ENCODE measurements at places on chromosomes 1 and 21. TPM values are rescaled to one million over a fixed set of nuclear protein-coding genes. Genes with fewer than 3 reads are reported as not detected.

DNA sequence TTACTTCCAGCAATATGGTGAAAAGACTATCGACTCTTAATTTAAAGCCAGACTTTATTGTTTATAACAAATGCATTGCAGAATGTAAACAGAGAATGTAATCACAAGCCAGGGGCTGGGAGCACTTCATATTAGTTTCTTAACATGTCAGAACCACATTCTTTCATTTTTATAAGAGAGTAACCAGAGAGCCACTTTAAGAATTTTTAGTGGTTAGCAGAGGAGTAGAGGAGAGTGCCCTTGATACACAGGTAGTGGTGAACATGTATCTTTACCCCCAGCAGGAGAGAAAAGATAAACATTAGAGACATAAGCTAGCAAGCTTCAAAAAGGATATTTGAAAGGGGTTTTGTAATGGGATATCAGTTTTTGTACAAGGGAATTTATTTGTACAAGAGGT, 11.1 kb downstream of the AMY2B start:
- H3K4me3 ChIP-seq, result no peak overlapping the region
- H3K4me1 ChIP-seq, result no peaks in the 10 kb centered on the region
- H3K27ac ChIP-seq, result no peak overlapping the region
- peaks cover 7% of the 10 kb centered on the region for H3K36me3 ChIP-seq
- H3K27me3 ChIP-seq, result no peaks in the 10 kb centered on the region
- no peak for DNase-seq

DNA sequence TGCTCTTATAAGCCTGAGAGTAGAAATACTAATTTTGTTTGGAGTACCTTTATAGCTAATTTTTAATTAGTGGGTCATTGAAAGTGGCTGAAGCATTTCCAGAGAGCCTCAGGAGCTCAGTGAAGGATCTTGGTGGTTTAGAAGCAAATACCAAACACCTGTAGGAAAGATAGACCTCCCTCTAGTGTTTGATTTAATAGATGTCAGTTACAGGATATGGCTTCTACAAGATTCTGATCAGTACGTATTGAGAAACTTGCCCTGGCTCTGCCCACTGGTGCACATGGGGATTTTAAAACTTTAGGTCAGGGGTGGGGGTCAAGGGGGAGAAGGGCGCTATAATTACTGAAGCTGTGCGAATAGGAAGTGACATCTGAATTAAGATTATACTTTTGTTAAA, 122.2 kb downstream of the POU2F1 start:
- no peak overlapping the region for H3K4me3 ChIP-seq
- no peak for DNase-seq
- H3K27ac ChIP-seq, result no peak overlapping the region
- H3K36me3 ChIP-seq, result no peaks in the 10 kb centered on the region
- no peaks in the 10 kb centered on the region for H3K27me3 ChIP-seq

GRCh38 chr1:170670802-170671628, 7.1 kb downstream of the PRRX1 start:
- DNase-seq, result peak; percentile 76
- H3K27ac ChIP-seq, result no peak overlapping the region
- peaks cover 70% of the 10 kb centered on the region for H3K27me3 ChIP-seq
- peak overlapping the region; percentile 10 for H3K4me3 ChIP-seq

- H3K27me3 ChIP-seq, result no peaks in the 10 kb centered on the region
- no peaks in the 10 kb centered on the region for H3K4me1 ChIP-seq
- DNase-seq, result no peak
- H3K27ac ChIP-seq, result no peak overlapping the region
- H3K4me3 ChIP-seq, result no peak overlapping the region
Observed at GRCh38 chr1:207987164-207987563, 76.2 kb upstream of the CD34 start.

HES4 gene
- total RNA-seq, result 26.8 TPM

ARID1A gene
- total RNA-seq, result 64.3 TPM

DNA sequence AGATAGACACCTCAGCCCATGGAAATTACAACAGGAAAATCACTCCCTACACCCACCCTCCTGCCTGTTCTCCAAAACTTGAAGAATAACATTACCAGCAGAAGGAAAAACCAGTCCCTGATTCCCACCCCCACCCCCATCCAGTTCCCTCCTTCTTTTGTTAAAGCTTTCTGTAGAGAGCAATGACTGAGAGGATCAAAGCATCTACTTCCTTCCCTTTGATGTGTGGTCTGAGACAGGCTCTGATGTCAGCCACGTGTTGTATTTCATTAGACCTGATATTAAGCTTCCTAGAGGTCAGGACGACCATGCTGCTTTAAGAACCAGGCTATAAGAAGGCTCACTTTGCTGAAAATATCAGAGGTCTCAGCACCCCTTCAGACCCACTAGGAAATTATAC, 73.9 kb upstream of the HAO2 start:
- H3K27ac ChIP-seq, result no peak overlapping the region
- no peak for DNase-seq
- H3K4me1 ChIP-seq, result no peaks in the 10 kb centered on the region
- no peaks in the 10 kb centered on the region for H3K36me3 ChIP-seq
- H3K4me3 ChIP-seq, result no peak overlapping the region
- H3K27me3 ChIP-seq, result no peaks in the 10 kb centered on the region

NPHP4 gene
- total RNA-seq, result 14.6 TPM

DNA sequence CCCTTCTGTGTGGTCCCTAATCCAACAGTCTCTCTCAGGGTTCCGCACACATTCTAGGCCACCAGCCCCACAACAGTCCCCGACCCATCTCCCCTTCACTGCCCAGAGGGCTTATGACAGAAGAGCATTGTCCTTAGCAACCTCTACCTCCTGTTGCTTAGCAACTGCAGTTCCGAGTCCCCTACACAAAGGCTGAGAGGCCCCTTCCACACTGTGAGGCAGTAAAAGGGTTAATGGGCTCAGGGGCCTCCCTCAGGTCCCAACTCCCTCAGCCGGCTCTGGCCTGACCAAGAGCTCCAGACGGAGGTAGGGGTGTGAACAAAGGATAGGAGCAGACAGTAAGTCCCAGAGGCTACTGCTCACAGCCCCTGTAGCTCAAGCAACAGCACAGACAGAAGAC, 4.3 kb downstream of the IGSF9 start:
- peaks cover 13% of the 10 kb centered on the region for H3K4me1 ChIP-seq
- H3K27me3 ChIP-seq, result peaks cover 8% of the 10 kb centered on the region
- no peak overlapping the region for H3K27ac ChIP-seq
- DNase-seq, result peak; percentile 33
- H3K4me3 ChIP-seq, result no peak overlapping the region
- no peaks in the 10 kb centered on the region for H3K36me3 ChIP-seq

DNA sequence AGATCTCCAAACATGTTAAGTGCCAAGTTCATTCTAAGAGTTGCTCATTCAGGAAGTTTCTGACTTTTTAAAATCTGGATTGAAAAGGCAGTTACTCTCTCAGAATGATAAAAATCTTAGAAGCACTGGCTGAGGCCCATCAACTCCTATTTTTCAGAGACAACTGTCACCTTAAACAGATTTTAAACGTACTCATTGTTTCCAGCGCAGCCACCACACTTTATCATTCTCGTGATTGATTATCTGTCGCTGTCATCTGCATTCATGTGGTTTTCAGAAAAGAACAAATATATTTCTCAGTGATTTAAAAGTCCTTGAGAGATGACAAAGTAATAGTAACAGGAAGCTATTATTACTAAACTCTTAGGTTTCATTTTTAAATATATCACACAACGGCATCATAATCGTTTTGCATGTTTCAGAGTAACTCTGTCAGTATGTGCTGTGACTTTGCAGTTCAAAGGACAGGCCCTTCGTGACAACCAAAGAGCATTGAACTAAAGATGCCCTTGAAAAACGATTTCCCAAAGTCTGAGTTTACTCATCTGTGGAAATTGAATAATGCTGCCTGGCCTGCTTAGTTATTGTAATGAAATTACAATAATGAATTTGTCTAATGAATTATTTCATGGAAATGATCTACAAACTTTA, 14.9 kb upstream of the KCNK1 start:
- no peak overlapping the region for H3K4me3 ChIP-seq
- no peaks in the 10 kb centered on the region for H3K4me1 ChIP-seq
- no peak overlapping the region for H3K27ac ChIP-seq
- no peak for DNase-seq

DNA sequence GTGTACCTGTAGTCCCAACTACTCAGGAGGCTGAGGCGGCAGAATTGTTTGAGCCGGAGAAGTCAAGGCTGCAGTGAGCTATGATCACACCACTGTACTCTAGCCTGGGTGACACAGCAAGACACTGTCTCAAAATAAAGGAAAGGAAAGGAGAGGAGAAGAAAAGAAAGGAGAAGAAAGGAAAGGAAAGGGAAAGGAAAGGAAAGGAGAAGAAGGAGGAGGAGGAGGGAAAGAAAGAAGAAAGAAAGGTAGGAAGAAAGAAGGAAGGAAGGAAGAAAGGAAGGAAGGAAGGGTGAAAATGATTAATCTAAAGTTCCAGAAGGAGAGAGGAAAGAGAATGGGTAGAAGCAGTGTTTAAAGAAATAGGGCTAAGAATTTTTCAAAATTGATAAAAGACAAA, 12.2 kb downstream of the SPOCD1 start:
- no peak overlapping the region for H3K4me3 ChIP-seq
- no peak overlapping the region for H3K27ac ChIP-seq
- H3K27me3 ChIP-seq, result peaks cover 5% of the 10 kb centered on the region
- no peaks in the 10 kb centered on the region for H3K36me3 ChIP-seq
- no peaks in the 10 kb centered on the region for H3K4me1 ChIP-seq

- H3K27me3 ChIP-seq, result no peaks in the 10 kb centered on the region
- H3K36me3 ChIP-seq, result no peaks in the 10 kb centered on the region
- no peak overlapping the region for H3K27ac ChIP-seq
- no peak overlapping the region for H3K4me3 ChIP-seq
Observed at GRCh38 chr1:245118066-245118465, 36.7 kb upstream of the KIF26B start.

GRCh38 chr1:3483801-3484444, 29.5 kb downstream of the ARHGEF16 start:
- no peak overlapping the region for H3K4me3 ChIP-seq
- H3K36me3 ChIP-seq, result no peaks in the 10 kb centered on the region
- no peaks in the 10 kb centered on the region for H3K4me1 ChIP-seq
- H3K27me3 ChIP-seq, result no peaks in the 10 kb centered on the region
- DNase-seq, result no peak

CAPN9 gene
- 21.8 TPM for total RNA-seq

GRCh38 chr1:243686159-243686558, 163.9 kb downstream of the AKT3 start:
- H3K4me1 ChIP-seq, result no peaks in the 10 kb centered on the region
- no peaks in the 10 kb centered on the region for H3K27me3 ChIP-seq
- no peaks in the 10 kb centered on the region for H3K36me3 ChIP-seq
- no peak for DNase-seq
- H3K27ac ChIP-seq, result no peak overlapping the region

- H3K27ac ChIP-seq, result no peak overlapping the region
- H3K4me1 ChIP-seq, result peaks cover 21% of the 10 kb centered on the region
- no peaks in the 10 kb centered on the region for H3K27me3 ChIP-seq
- no peaks in the 10 kb centered on the region for H3K36me3 ChIP-seq
- no peak for DNase-seq
- no peak overlapping the region for H3K4me3 ChIP-seq
Observed at GRCh38 chr1:212188599-212189351, 96.4 kb upstream of the PPP2R5A start.

DNA sequence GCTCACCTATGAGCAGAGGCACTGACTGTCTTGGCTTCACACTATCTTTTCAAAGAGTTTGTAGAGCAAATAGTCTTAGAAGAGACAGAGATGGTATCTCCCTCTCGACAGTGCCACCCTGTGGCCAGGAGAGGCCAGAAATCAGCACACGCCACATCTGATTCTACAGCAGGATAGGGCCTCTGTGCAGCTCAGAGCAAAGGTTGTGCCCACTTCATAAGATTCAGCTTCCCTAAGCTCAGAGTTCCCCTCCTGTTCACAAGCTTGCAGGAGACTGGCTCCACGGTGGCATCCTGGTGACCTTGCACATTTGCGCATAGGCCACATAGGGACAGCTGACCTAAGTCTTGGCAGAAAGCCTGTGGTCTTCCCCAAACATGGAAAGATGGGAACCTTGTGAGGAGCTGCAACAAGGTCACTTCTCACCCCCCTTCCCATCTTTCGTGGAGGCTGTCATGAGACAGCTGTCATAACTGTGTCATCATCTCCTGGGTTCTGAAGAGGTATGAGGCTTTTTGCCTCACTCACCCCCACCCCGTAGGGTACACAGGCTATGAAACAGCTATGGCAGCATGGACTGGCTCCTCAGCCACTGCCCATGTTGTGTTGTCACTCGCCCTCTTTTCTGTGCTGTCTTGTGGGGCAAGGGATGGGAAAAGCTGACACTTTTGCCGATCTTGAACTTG, 3.0 kb downstream of the ITLN2 start:
- no peak overlapping the region for H3K27ac ChIP-seq
- no peaks in the 10 kb centered on the region for H3K27me3 ChIP-seq
- H3K36me3 ChIP-seq, result no peaks in the 10 kb centered on the region
- no peaks in the 10 kb centered on the region for H3K4me1 ChIP-seq
- DNase-seq, result peak; percentile 78

DNA sequence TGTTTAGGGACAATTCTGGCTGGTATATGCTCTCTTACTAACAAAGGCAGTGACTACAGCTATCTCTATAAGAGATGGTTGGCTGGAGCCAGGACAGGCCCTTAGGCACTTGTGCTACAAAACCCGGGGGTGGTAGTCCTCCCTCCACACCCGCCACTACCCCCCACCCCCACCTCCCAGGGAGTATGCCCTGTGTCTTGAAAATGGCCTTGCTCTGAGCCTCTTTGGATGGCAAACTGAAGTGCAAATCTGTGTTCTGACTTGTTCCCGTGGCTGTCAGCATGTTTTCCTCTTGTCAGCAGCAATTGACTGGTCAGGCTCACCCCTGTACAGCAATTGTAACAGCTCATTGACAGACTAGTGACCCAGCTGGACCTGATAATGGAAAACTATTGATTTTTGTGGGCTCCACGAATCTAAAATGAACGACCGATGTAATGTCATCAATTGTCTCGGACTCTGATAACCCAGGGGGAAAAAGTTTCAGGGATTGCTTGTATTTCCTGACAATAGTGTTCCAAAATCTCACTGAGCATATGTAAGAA, 139.4 kb upstream of the BARHL2 start:
- peaks cover 6% of the 10 kb centered on the region for H3K4me1 ChIP-seq
- H3K27ac ChIP-seq, result no peak overlapping the region
- H3K4me3 ChIP-seq, result no peak overlapping the region
- no peaks in the 10 kb centered on the region for H3K27me3 ChIP-seq

NBL1 gene
- 218 TPM for total RNA-seq

GRCh38 chr1:94871031-94871430, 50.9 kb downstream of the SLC44A3 start:
- H3K27ac ChIP-seq, result no peak overlapping the region
- no peak for DNase-seq
- H3K27me3 ChIP-seq, result no peaks in the 10 kb centered on the region
- no peak overlapping the region for H3K4me3 ChIP-seq

- H3K4me1 ChIP-seq, result no peaks in the 10 kb centered on the region
- no peak overlapping the region for H3K4me3 ChIP-seq
- H3K27me3 ChIP-seq, result no peaks in the 10 kb centered on the region
- DNase-seq, result no peak
- no peak overlapping the region for H3K27ac ChIP-seq
Observed at GRCh38 chr1:23848673-23849616, 19.1 kb downstream of the FUCA1 start.

GRCh38 chr1:64956733-64957441, 9.5 kb downstream of the JAK1 start:
- H3K36me3 ChIP-seq, result no peaks in the 10 kb centered on the region
- peak overlapping the region; percentile 45 for H3K27ac ChIP-seq
- peaks cover 78% of the 10 kb centered on the region for H3K4me1 ChIP-seq
- H3K27me3 ChIP-seq, result no peaks in the 10 kb centered on the region
- no peak overlapping the region for H3K4me3 ChIP-seq

FOXO6 gene
- 0.43 TPM for total RNA-seq

- no peaks in the 10 kb centered on the region for H3K4me1 ChIP-seq
- H3K4me3 ChIP-seq, result no peak overlapping the region
- peaks cover 25% of the 10 kb centered on the region for H3K36me3 ChIP-seq
- H3K27me3 ChIP-seq, result no peaks in the 10 kb centered on the region
Observed at GRCh38 chr1:19785660-19786059, 14.1 kb downstream of the TMCO4 start.
